ENCODE measurements at places on chromosomes 7 and 10.

- DNase-seq = no peak
These were observed 234.3 kb upstream of the TEX47 start for GRCh38 chr7:89029864-89030263.

DNA sequence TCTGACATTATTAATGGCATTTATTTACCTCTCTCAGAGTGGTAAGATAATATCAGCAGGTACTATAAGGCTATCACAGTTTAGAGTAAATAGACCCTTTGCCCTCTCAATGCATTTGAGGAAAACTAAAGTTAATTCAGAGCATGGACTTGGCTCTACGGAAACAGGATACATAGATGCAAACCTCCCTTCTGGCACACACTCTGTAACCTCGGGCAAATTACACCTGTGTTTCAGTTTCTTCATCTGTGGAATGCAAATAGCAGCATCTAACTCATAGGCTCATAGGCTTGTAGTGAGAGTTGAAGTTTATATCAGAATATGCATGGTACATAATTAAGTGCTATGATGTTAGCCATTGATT lies 5.6 kb downstream of the RAPGEF5 start:
- DNase-seq = no peak

- no peak for DNase-seq
These were observed 6.7 kb downstream of the KIAA1217 start for GRCh38 chr10:24215603-24216002.

DNA sequence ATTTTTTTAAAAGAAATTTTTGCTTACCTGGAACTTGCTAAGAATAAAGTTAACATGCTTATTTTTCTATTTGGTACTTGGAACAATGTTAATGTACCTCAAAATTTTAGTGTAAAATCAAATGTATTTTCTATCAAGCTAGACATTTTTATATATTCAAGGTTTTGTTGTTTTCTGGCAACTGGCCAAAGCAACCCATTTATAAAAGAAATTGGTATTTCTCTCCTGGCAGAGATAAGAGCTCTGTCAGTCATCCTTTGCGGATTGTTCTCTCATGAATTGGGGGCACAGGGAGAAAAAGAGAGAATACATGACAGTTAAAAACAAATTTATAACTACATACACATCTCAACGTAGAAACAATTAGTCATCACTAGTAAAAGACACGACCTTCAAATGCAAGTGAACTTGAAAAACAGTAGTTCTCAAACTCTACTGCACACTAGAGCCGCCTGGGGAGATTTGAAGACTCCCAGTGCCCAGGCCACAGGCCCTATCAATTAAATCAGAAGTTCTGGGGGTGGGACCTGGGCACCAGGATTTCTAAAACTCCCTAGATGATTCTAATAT lies 152.4 kb upstream of the LAMB4 start:
- no peak for DNase-seq

DNA sequence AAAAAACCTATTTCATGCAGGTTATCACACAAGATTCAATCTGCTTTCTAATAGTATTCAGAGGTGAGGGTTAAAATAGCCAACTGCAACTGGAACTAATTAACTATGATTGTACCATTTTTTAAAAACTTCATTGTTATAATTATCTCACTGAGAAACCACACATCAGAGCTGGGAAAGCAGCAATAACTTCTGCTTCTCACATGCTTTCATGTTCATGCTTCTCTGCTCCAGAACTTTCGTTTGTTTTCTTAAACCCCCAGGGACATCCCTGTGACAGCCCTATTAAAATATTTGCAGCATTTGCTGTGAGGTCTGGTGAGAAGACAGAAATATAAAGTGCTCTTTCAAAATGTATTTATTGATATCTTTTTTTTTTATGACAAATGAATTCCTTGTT lies 389.0 kb upstream of the SORCS1 start:
- DNase-seq = no peak

DNA sequence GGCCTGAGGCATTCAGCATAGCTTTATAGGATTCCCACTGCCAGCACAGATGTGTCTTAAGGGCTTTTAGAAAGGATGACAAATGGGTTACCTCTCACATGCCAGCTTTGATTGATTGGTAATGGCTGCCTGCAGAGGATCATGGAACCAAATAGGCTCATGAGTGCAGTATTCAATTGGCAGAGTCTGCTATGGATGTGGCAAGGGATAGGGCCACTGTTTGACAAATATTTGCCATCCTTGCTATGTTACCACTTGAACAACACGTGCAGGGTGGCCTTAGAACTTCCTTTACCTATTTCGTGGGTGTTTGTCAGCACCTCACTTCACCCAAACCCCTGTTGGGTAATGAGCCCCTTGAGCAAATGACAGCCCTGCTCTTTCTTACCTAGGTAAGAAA lies 139.2 kb downstream of the C10orf105 start:
- DNase-seq = no peak

DNA sequence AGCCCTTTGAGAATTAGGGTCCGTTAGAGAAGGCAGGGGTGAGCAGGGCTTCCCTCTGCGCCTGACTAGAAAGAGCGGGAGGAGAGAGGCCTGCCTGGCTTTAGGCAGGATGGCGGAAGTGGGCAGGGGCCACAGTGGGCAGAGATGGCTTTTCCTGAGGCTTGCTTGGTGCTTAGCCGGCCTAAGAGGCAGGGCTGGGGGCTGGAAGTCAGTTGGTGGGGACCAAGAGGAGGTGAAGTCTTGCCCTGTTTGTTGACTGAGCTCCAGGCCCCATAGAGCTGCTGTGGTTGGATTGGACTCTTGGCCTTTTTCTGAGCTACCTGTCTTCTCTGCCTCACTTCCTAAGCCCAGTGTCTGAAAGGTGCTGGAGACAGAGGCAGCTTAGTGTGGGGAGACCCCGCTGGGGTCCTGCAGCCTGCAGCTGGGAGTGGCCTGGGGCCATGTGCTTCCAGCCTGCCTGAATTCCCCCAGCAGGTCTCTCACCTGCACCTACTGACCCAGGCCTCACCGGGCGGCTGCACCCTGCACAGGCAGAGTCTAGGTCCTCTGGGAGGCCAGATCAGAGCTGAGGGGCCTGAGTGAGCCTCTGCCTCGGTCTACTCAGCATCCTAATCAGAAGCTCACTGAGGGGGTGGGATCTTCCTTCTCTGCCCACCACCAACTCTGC lies 4.8 kb downstream of the FAM241B start:
- no peak for DNase-seq

DNA sequence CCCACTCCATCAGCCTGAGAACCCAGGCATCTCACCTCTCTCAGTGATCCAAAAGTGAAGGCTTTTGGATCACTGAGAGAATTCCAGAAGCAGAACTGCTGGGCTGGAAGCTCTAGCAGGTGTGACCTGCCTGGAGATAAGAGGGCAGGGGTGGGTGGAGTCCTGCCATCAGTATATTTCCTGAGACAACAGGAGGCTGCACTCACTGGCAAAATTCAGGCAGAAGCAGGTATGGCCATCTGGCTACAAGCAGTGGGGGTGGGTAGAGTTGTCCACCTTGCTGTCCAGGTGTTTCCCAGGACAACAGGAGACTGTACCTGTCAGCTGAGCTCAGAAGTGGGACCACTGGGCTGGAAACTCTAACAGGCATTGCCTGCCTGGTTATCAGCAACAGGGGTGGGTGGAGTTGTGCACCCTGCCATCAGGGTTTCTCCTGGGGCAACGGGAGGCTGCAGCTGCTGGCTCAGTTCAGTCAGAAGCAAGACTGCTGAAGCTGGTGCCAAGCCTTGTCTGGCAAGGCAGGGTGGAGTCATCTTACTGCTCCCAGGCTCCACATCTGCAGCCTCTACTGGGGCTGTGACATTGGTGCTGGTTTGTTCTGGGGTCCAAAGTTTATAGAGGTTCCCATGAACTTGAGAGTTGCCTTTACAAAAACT lies 47.2 kb upstream of the SFTPD start:
- no peak for DNase-seq

- no peak for DNase-seq
These were observed 983.0 kb downstream of the SORCS1 start for GRCh38 chr10:106181501-106181900.

- no peak for DNase-seq
These were observed 7.5 kb upstream of the KLF14 start for GRCh38 chr7:130741331-130741995.

- DNase-seq = no peak
These were observed 11.0 kb upstream of the NUB1 start for GRCh38 chr7:151330661-151331060.

DNA sequence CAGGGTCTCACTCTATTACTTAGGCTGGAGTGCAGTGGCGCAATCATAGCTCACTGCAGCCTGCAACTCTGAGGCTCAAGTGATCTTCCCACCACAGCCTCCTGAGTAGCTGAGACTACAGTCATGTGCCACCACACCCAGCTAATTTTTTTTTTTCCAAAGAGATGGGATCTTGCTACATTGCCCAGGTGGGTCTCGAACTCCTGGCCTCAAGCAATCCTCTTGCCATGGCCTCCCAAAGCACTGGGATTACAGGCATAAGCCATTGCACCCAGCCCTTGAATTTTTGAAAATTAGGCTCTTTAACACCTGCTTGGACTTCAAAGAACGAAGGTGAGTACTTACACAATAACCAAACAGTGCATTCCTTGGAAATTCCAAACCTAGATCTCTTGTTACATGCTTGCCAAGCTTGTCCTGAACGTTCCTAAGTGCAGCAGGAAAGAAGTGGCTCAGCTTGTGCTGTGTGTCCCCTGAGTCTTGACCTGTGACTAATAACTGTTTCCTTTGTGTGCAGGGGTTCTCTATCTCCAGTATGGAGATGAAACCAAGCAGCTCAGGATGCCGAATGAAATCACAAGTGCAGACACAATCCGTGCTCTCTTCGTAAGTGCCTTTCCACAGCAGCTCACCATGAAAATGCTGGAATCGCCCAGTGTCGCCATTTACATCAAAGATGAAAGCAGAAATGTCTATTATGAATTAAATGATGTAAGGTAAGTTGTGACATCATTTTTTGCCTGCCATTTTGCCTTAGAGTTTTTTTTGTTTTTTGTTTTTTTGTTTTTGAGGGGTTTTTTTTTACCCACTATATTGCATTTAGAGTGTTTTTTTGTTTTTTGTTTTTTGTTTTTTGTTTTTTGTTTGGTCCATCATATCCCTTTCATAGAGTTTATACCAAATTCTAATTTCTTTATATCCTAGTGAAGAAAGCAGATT lies 223.8 kb downstream of the KIAA1217 start:
- DNase-seq = no peak

DNA sequence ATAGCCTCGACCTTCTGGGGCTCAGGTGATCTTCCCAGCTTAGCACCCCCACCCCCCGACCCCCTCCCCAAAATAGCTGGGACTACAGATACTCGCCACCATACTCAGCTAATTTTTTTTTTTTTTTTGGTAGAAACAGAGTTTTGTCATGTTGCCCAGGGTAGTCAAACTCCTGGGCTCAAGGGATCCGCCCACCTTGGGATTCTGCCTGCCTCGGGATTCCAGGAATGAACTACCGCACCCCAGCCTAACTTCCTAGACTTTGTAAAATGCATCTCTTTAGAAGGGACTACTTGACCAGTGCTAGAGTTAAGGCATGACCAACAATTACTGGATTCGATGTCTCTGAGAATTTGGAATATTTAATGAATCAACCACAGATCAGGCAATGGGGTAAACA lies 85.9 kb downstream of the MDFIC start:
- no peak for DNase-seq

- DNase-seq = no peak
These were observed 603.2 kb downstream of the LRMDA start for GRCh38 chr10:76034353-76035205.

DNA sequence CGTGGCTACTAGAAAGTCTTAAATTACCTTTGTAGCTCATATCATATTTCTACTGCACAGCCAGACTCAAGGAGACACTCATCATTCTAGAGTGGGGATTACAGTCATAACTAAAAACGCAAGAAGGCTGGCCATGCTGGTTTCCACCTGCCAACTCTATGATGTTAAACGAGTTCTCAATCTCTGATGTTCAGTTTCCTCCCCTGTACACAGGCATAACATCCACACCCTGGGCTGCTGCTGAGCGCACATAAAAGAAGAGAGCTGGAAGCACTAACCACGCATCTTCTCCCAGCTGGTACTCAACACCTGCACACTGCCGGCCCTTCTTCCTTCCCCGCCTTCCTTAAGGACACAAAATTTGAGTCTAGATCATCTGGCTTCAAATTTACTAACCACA lies 60.5 kb downstream of the SORBS1 start:
- no peak for DNase-seq

DNA sequence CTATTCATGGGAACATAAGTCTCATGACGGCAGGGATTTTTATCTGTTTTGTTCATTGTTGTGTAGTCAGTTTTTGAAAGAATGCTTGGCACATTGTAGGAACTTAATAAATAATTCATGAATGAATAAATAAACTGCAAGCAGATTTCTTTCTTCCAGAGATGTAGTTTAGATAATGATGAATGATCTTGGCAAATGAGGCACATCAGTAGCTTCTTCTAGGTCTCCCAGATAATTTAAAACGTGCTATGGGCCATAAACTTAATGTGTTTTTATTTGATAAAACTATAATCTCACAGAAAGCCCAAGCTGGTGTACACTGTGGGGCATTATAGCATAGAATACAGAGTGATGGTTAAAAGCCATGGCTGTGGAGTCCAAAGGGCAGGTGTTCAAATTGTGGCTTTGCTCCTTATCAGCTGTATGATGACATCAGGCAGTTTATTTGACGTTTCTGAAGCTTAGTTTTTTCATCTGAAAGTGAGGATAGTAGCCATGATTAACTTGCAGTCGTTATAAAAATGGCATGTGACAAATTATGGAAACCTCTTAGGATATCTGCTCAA lies 3.5 kb downstream of the MGAM start:
- no peak for DNase-seq

DNA sequence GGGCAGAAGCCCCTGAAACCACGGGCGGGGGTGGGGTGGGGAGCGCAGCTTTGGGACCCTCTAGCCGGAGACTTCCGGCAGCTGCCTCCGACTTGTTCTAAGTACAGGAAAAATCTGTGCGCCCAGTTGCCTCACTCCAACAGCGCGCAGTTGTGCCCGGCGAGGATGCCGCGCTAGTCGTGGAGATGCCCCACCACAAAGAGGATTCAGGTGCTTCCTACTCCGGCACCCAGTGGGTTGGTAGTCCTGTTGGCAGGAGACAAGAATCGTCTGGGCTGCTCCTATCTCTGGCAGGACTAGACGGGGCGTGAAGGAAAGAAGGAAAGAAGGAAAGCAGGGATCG lies 465 bp upstream of the NPY start:
- DNase-seq = no peak

DNA sequence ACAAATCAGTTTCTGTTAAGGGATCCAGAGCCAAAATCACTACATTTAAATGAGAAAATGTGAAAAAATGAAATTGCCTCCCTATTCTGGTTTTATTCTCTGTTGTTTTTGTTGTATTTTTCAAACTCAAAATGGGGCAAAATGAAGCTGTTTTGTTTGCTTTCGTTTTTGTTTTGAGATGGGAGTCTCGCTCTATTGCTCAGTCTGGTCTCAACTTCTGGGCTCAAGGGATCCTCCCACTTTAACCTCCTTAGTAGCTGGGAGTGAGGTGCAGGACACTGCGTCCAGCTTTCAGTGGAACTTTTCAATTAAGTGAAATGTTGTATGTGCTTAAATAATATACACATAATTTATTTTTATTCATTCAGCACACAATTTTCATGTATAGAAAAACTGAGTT lies 205.0 kb downstream of the SORCS1 start:
- DNase-seq = no peak

DNA sequence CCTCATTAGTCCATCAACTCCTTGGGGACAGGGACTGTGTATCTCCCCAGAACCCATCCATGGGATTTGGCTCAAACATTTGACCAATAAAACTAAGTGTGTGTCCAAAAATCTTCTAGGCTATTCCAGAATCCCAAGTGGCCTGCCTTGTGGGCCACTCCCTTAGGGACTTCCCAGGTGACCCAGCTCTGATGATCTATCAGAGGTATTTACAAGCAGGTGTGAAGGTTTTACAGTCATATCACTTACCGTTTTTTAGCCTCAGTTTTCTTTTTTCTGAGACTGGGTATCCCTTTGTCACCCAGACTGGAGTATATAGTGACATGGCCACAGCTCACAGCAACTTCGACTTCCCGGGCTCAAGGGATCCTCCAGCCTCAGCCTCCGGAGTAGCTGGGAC lies 64.4 kb downstream of the PIP4K2A start:
- DNase-seq = no peak
